ENCODE measurements at places on chromosomes 12 and 14.
A peak's percentile ranks its signal among the peaks of the same experiment; 100 is the strongest.

GRCh38 chr12:117968826-117969659, at the start of gene KSR2:
TSS of gene KSR2 (minus strand) at chr12:117968990. CDS start at chr12:117968255, 735 bp downstream.
- peak; percentile 92 for DNase-seq

DNA sequence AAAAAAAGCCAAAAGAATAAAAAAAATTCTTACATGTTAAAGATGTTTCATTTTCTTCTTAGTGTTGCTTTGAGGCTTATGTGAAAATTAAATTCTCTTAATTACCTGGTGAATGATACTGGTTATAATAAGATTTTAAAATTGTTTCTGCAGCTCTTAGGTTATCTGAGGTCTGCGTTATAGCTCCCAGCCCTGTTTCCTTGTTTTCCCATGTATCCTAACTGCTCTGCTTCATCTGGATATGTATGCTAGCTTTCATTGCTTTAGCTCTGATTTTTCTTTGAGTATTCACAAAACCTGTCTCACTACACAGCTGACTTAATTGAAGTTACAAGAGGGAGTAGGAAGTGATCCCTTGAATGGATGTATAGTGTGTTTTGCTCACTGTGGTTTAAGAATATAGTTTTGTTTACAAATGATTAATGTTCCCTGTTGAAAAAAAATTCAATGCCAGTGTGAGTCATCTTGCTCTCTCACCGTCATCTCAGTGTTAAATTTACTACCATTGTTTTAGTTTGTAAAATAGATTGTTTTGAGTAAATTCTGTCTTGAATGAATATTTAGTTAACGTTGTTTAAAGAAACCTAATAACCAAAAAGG, 26.8 kb downstream of the CPSF6 start:
- DNase-seq, result no peak

GRCh38 chr14:50039734-50040400, 76.5 kb downstream of the VCPKMT start:
- peak; percentile 65 for DNase-seq

DNA sequence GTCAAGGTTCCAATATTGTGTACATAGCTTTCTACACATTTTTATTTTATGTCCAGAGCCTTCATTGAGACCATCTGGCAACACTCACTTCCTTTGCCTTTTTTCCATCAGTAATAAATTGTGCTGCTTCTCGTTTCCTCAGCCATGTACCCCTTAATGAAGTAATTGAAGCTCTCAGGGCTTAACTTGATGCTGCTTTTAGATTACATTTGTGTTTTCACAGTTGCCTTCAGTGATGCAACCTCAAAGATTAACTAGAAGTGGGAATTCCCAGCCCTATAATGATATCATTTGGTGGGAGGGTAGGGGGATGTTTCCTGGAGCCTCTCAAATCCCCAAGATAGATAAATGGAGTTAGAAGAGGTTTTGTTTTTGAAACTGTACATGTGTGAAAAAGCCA, 80.2 kb upstream of the KRR1 start:
- no peak for DNase-seq

DNA sequence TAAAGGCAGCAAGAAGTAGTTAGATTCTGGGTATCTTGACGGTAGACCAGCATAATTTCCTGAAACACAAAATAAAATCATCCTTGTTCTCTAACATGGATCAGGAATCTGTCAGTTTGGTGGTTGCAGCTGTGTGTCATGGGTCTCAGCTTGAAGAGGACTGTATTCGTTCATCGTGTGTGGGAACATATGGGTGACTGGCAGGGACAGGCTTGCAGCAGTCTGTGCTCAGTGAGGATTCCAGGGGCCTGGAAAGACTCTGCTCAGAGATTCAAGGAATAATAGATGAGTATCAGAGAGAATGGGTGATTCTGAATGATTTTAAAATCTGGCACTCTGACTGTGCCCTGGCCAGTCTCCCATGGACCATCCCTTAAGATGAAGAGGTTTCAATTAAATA, 421.6 kb downstream of the APAF1 start:
- DNase-seq, result no peak

GRCh38 chr12:62533087-62533754, 66.6 kb downstream of the MON2 start:
- no peak for DNase-seq

- DNase-seq, result no peak
Measured at GRCh38 chr12:66808606-66809005, 129.7 kb upstream of the GRIP1 start.

DNA sequence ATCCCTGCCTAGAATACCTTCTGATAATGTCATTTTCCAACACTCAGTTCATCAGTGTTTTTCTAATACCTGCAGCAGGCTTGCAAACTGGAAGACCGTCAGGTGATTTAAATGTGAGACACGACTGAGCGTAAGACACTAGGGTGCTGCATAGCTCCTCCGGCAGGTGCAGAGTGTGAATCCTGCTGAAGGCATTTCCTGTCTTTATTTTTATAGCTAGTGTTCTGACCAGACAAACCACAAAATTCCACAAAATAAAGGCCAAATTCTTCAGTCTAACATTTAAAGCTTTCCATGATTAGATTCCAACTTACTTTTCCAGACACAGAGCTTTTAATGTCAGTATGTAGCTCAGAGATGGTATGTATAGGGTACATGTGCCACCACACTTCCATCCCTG, 70.7 kb downstream of the BBS10 start:
- peak; percentile 61 for DNase-seq

GRCh38 chr14:91373591-91374254, 43.9 kb downstream of the CCDC88C start:
- no peak for DNase-seq

- DNase-seq, result no peak
Measured at GRCh38 chr12:85782711-85783110, 53.5 kb downstream of the RASSF9 start.

DNA sequence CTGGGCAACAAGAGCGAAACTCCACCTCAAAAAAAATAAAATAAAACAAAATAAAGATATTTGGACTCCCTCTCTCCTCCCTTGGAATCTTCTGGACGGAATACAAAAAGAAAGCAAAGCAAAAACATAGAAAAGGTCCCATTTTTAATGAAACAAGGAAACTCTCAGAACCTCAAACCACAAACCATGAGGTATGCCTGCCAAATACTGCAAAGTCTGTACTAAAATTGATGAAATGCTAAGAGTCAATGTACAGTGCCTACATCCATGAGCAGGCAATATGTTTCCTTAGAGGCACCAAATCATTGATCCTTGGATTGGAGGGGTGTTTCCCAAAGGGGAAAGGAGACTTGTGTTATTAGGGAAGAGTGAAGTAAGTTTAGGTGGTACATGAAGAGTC, 8.2 kb upstream of the RPS6KA5 start:
- DNase-seq, result no peak

- DNase-seq, result no peak
Measured at GRCh38 chr12:119374635-119375034, 40.1 kb downstream of the CCDC60 start.

DNA sequence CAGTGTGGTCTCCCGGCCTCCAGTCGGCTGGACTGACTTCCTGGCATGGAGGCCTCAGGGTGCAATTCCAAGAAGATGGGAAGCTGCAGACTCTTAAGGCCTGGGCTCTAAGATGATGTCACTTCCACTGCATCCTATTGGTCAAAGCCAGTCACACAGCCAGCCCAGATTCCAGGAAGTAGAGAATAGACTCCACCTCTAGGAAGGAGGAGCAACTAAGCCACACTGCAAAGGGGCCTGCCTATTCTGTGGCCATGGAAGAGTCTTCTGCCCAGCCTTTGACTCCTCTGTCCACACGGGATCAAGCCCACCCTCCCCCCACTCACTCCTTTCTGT, 103.9 kb upstream of the RFLNA start:
- DNase-seq, result no peak

- DNase-seq, result no peak
Measured at GRCh38 chr14:101499080-101499479, 62.2 kb upstream of the DIO3 start.

DNA sequence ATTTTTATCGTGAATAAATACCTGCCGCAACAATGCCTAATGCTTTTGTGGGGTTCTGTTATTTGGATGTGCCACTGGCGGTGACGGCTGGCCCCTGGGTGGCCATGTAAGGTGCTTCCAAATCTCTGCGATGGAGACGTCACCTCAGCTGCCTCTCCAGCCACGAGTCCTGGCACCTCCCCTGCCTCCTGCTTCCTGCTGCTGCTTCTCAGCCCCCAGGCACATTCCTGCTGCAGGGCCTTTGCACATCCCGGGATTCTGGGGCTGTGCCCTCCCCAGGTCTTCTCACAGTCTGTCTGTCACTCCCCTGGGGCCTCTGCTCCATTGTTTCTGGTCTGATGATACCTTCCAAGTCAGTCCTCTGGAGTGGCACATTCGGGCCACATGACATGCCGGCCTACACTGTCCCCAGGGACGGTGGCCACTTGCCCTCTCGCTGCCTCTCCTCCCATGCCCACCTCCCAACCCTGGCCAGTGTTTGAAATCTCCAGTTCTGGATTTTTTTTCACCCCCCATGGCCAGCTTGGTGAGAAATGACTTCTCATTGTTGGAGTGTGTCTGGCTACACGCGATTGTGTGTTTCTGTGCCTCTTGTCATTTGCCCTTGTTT, 151.8 kb downstream of the KIF26A start:
- DNase-seq, result no peak

GRCh38 chr12:42936991-42937390, 347.4 kb upstream of the PRICKLE1 start:
- no peak for DNase-seq

GRCh38 chr14:64421166-64421565, 33.0 kb downstream of the MTHFD1 start:
- peak; percentile 87 for DNase-seq

GRCh38 chr14:72924337-72924736, 1.9 kb upstream of the DCAF4 start:
- no peak for DNase-seq

DNA sequence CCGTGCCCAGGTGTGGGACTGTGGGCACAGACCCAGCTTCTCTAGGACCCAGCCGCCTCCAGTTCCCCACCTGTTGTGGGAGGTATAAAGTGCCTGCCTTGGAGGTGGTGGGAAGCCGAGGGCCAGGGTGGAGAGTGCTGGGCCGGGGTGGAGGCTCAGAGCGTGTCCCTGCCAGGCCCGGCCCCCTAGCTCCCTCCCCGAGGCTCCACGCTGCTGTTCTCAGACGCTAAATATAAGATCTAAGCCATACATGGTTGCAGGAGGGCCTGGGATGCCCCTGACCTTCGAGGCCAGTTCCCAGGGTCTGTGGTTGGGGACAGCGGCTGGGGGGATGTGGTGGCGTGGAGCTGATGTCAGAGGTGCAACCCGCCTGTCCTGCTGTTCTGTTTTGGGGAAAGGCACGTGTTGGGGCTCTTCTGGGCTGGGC, 10.8 kb downstream of the INF2 start:
- DNase-seq, result no peak

All from urothelium cell line (cell line).